ENCODE measurements at places on chromosomes 12 and 14.

DNA sequence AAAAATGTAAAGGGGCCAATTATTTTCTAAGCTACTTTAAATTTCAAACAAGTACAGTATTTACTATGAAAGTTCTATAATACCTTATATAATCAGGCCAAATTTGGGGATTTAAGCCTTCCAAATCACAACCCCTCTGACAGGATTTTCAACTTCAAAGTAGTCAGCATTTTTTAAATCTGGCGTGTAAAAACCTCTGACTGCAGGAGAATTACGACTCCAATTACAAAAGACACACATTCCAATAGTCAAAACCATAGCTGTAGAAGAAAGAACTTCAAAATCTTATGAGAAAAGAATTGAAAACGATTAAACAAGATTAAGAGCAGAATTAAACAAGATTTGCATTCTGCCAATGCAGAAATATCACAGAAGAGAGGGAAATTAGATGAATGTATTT is 12.7 kb downstream of the OSBPL8 start:
- DNase-seq, result no peak

GRCh38 chr12:77339610-77340009 is 274.2 kb upstream of the E2F7 start:
- no peak for DNase-seq

GRCh38 chr14:103281496-103282231 is 52.4 kb upstream of the EIF5 start:
- DNase-seq, result peak; percentile 8

DNA sequence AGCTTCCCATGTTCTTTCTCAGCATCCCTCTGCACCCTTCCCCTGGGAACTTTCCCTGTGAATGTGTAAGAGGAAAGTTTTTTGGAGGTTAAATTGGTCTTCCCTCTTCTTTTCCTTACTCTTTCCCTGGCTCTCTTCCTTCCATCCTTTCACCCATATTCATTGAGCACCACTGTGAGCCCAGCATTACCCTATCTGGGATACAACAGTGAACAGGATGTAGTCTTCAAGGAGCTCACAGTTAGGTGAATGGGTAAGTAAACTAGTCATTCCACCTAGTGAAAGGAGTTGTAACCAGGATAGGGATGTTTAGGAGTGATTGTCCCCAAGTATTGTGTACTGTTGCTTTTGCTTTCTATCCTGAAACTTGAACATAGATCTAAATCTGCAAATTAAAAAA is 123.8 kb downstream of the MYRFL start:
- no peak for DNase-seq

DNA sequence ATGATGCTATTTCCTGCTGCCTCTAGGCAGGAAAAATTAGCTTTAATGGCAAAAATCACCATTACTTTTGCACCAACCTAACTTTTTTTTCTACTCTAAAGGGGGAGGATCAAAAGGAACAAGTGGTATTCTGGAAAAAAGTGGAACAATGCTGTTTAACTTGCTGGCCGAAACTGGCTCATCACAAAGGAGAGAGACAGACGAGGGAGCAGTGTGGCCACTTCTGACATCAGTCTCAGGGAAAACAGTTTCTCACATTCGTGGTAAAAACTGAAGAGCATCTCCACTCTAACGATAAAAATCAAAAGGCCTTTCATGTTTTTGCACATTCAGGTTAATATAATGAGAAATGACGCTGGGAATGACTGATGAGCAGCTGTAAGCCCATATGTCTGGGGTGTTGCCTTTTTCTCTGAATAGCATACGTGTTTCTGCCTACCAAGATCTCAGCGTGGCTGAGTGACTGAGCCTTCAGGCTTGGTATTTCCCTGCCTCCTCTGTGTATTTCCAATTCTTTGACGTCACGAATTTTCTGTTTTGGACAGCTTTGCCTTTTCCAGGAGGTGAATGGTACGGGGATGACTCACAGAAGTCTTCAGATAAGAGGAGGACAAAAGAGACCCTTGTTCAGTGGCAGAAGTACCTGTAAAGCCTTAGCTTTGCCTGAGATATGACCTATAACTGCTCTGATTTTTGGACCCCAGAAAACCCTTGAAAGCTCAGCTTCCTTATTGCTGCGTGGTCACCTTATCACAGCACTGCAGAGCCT is 358.8 kb downstream of the GLT1D1 start:
- DNase-seq, result no peak
